K562 (cell line): ENCODE measurements at places on chromosomes 12 and 14. TPM values are rescaled to one million over a fixed set of nuclear protein-coding genes. Genes with fewer than 3 reads are reported as not detected.

MYF5 gene
- total RNA-seq, result not detected in 2 replicates

PDE3A gene
- total RNA-seq, result 0.02 TPM in 2 replicates

YLPM1 gene
- 28.8 and 32.6 TPM in 2 replicates for total RNA-seq

TAS2R7 gene
- not detected in 2 replicates for total RNA-seq

BDKRB2 gene
- 0.02 TPM in 1 of 2 replicates, not detected in the other for total RNA-seq

SMIM41 gene
- not detected in 2 replicates for total RNA-seq

DNAJC22 gene
- 0.62 and 0.69 TPM in 2 replicates for total RNA-seq

FAM90A1 gene
- total RNA-seq, result 0.16 TPM in 1 of 2 replicates, not detected in the other

KRT81 gene
- total RNA-seq, result 0.25 and 0.27 TPM in 2 replicates

CLEC4C gene
- not detected in 2 replicates for total RNA-seq

TMEM121 gene
- 0.31 TPM in 1 of 2 replicates, not detected in the other for total RNA-seq

GLS2 gene
- not detected in 2 replicates for total RNA-seq

RD3L gene
- not detected in 2 replicates for total RNA-seq

CBLN3 gene
- total RNA-seq, result 0.44 and 0.67 TPM in 2 replicates

IAPP gene
- not detected in 2 replicates for total RNA-seq

TAPBPL gene
- total RNA-seq, result 0.65 and 1.3 TPM in 2 replicates

MDGA2 gene
- not detected in 2 replicates for total RNA-seq

CCDC85C gene
- 22.0 and 22.7 TPM in 2 replicates for total RNA-seq

NID2 gene
- total RNA-seq, result 0.09 and 0.22 TPM in 2 replicates

CFAP73 gene
- total RNA-seq, result not detected in 2 replicates

ASIC1 gene
- total RNA-seq, result 1.2 TPM in 2 replicates

CIT gene
- 37.3 and 46.7 TPM in 2 replicates for total RNA-seq

THTPA gene
- 6.3 and 8.7 TPM in 2 replicates for total RNA-seq

ZNF891 gene
- 1.2 and 1.3 TPM in 2 replicates for total RNA-seq

PLEKHD1 gene
- total RNA-seq, result not detected in 2 replicates

KLHL33 gene
- 0.02 TPM in 1 of 2 replicates, not detected in the other for total RNA-seq

DDX47 gene
- total RNA-seq, result 48.0 and 49.6 TPM in 2 replicates

WNT5B gene
- total RNA-seq, result 14.6 and 18.4 TPM in 2 replicates

NPAS3 gene
- not detected in 2 replicates for total RNA-seq

OR4K2 gene
- not detected in 2 replicates for total RNA-seq

SYCP3 gene
- not detected in 2 replicates for total RNA-seq

SLC7A7 gene
- total RNA-seq, result 0.36 and 0.60 TPM in 2 replicates

RASSF8 gene
- 0.09 and 0.29 TPM in 2 replicates for total RNA-seq

NFE2 gene
- 244 and 252 TPM in 2 replicates for total RNA-seq

KIF26A gene
- 0.02 and 0.04 TPM in 2 replicates for total RNA-seq

PLD4 gene
- total RNA-seq, result 0.24 TPM in 1 of 2 replicates, not detected in the other

EGLN3 gene
- total RNA-seq, result 11.5 and 13.0 TPM in 2 replicates

VWF gene
- 0.40 and 0.53 TPM in 2 replicates for total RNA-seq

FAM186B gene
- 0.18 TPM in 2 replicates for total RNA-seq

CLEC12A gene
- total RNA-seq, result not detected in 2 replicates

ATG2B gene
- 9.8 and 12.9 TPM in 2 replicates for total RNA-seq

SLC6A15 gene
- not detected in 2 replicates for total RNA-seq

CIROP gene
- not detected in 2 replicates for total RNA-seq

CLEC6A gene
- not detected in 2 replicates for total RNA-seq

AQP6 gene
- total RNA-seq, result not detected in 2 replicates

PIK3C2G gene
- total RNA-seq, result not detected in 2 replicates

PPM1H gene
- 21.5 and 23.0 TPM in 2 replicates for total RNA-seq

RPL6 gene
- total RNA-seq, result 1,959 and 2,095 TPM in 2 replicates

GPR33 gene
- total RNA-seq, result not detected in 2 replicates

ING4 gene
- total RNA-seq, result 13.0 and 14.0 TPM in 2 replicates

RNU4-1 gene
- 3,001 and 3,563 TPM in 2 replicates for total RNA-seq

CPNE6 gene
- total RNA-seq, result not detected in 2 replicates
